DMS53 (cell line): ENCODE measurements at places on chromosomes 5 and 9.
A peak's percentile ranks its signal among the peaks of the same experiment; 100 is the strongest.

GRCh38 chr9:72400866-72401265, 35.9 kb upstream of the ZFAND5 start:
- DNase-seq = no peak

GRCh38 chr5:68960456-68960855, 133.4 kb upstream of the SLC30A5 start:
- no peak for DNase-seq

DNA sequence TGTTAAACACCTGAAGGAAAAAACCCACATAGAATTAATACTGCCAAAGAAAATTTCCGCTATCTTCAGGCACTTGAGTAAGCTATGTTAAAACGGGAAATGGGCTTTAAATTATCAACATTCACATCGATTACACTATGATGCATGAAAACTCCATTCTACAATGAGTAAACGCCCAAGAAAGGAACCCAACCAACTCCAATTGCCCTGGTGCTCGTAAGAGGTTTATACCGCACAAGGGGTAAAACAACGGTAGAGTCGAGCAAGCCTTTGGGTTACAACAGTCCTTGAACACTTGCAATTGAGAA, 1.0 kb downstream of the AGTPBP1 start:
- no peak for DNase-seq

GRCh38 chr5:43073597-43074546, 33.8 kb upstream of the ANXA2R start:
- peak; percentile 69 for DNase-seq

DNA sequence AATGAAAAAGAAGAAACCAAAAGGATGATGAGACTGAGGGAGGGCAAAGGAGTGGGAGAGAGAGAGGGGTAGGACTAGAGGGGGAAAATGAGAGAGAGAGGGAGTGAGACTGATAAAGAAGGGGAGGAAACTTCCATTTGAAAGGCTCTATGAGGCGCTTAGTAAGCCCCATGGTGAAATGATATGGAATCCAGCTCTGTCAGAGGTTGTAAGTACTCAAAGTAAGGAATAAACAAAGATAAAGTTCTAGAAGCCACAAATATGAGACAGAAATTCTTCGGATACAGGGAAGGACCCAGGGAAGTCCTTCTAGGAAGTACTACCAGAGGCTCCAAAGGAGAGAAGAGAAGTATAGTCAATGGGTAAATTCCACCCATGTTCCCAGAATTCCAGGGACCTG, 21.7 kb upstream of the VLDLR start:
- no peak for DNase-seq

- DNase-seq = no peak
Measured at GRCh38 chr5:61755726-61756222, 423.7 kb downstream of the ZSWIM6 start.

DNA sequence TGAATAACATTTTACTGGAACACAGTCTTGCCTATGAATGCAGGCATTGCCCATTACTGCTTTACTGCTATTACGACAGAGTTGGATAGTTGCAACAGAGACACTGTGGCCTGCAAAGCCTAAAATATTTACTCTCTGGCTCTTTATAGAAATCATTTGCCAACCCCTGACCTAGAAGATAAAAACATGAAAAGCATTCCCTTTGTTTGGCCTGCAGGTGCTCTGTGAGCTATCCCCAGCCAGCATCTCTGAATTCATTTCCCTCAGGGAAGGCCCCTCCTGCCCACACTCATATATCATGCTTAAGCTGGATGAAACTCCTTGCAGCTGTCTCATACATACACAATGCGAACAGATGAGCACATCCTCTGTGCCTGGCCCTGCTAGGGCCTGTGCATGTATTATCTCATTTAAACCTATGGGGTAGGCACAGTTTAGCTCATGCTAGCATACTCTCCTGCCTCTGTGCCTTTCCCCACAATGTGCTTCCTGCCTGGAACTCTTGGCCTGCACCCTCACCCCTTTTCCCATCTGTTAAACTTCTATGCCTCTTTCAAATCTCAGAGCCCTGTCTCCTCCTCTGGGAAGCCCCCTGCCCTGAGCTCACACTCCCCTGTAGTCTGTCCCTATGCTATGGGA, 193.1 kb downstream of the PAX5 start:
- DNase-seq = no peak

GRCh38 chr9:119375892-119376291, 6.7 kb upstream of the BRINP1 start:
- DNase-seq = peak; percentile 90

- no peak for DNase-seq
Measured at GRCh38 chr9:3012842-3013241, 168.9 kb upstream of the PUM3 start.

DNA sequence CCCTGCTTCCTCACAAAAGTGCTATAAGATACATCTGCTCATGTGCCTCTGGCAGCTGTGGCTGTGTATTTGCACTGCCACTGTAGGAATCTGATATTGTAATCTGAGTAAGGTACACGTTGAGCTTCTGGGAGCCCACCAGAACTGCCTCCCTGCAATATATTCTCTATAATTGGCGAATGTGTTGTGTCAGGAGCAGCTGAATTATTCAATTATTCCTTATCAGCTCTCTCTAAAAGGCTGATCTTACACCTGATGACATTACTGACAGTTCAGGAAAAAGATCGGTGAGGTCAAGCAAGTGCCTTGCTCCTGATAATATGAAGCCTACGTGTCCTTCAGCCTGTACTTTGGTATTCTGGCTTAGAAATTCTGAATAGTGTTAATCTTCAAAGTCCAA, 1015.0 kb downstream of the CDH9 start:
- DNase-seq = peak; percentile 10

DNA sequence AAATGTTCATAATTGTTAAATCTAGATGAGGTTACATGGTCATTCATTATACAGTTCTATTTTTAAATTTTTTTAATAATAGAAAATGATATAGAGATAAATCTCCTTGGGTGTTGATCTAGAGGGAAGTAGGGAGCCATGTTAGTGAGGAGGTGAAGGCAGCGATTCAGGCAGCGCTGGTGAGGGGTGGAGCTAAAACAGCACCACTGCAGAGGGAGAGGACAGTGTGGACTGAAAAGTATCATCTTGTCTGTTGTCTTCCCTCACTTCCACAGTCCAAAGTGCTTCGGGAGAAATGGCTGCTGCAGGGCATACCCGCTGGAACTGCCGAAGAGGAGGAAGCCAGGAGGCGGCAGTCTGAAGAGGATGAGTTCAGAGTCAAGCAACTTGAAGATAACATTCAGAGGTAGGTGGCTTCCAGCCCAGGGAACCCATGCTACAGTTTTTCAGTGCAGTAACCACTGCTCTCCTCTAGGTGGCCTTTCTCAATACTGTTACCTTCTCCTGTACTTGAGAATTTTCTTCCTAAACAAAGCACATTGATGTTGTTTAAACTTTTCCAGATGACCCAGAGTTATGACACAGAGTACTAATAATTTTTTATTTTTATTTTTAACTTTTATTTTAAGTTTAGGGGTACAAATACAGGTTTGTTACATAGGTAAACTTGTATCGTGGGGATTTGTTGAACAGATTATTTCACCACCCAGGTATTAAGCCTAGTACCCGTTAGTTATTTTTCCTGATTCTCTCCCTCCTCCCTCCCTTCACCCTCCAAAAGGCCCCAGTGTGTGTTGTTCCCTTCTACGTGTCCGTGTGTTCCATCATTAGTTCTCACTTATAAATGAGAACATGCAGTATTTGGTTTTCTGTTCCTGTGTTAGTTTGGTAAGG, 100.5 kb downstream of the PALM2AKAP2 start:
- DNase-seq = peak; percentile 35

- no peak for DNase-seq
Measured at GRCh38 chr5:16906255-16906654, 29.8 kb downstream of the MYO10 start.

DNA sequence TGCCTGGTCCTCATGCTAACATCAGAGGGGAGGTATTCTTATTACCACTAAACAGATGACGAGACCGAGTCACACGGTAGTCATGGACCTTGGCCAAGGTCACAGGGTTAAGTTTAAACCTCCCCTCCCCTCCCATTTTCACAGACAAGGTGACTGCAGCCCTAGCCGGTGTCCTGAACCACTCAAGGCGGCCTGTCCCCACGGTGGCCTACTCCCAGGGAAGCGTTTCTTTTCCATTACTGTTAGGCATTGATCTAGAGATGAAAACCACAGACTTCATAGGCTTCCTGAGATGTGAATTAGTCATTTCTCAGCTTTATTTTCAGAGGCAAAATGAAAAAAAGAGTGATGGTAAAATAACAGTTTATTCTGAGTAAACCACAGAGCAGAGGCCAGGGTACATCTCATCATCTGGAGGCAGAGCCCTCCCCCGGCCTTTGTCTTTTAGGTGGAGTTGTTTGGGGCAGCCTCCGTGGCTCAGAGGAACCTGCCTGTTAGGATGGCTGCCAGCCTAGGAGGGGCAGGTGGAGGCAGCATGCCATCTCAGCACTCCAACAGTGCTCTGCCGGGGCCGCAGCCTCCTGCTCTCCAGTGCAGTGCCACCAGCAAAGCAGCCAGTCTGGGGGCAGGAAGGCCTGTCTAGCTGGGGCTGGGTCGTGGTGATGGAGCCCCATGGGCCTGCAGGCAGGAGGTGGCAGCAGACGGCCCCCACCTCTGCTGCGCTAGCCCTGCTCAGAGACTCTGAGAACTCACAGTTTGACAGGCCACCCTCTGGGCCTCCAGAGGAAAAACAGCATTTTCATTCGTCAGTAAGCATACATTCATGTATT, 71.2 kb downstream of the RAPGEF1 start:
- no peak for DNase-seq

DNA sequence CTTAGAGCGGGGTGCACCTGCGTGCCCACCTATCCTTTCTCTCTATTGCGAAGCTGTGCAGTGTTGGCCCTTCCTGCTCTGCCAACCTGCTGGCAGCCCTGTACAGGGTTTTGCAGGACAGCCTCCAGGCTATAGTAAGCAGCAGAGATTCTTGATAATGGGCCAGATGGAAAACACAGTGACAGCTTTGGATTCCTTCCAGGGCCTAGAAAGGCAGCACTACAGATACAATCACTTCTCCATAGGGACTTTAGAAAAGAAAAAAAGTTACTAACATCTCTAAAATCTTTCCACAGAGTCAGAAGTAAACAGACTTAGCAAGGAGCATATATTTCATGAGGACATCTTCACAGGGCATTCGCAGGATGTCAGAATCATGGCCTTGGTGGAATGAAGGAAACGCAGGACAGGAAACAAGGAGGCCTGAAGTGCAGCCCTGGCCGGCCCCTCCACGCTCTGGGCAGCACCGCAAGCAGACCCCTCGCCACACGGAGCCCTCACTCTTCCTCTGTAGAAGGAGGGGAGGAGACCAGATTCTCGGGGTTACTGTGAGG, 172.1 kb upstream of the GAS1 start:
- DNase-seq = no peak

DNA sequence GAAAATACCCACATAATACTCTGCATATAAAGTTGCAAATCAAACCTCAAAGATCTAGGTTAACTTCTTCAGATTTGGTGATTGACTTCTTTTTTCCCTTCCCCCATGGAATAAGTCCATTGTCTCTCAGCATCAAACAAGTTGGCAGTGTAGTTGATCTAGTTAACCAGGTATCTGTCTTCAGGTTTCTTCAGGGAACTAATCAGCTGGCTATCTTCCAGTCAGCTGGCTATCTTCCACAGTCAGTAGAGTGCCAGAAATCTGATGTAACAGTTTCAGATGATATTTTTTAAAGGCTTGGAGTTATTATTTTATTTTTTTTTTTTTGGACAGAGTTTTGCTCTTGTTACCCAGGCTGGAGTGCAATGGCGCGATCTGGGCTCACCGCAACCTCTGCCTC, 16.8 kb downstream of the TNFSF15 start:
- no peak for DNase-seq

DNA sequence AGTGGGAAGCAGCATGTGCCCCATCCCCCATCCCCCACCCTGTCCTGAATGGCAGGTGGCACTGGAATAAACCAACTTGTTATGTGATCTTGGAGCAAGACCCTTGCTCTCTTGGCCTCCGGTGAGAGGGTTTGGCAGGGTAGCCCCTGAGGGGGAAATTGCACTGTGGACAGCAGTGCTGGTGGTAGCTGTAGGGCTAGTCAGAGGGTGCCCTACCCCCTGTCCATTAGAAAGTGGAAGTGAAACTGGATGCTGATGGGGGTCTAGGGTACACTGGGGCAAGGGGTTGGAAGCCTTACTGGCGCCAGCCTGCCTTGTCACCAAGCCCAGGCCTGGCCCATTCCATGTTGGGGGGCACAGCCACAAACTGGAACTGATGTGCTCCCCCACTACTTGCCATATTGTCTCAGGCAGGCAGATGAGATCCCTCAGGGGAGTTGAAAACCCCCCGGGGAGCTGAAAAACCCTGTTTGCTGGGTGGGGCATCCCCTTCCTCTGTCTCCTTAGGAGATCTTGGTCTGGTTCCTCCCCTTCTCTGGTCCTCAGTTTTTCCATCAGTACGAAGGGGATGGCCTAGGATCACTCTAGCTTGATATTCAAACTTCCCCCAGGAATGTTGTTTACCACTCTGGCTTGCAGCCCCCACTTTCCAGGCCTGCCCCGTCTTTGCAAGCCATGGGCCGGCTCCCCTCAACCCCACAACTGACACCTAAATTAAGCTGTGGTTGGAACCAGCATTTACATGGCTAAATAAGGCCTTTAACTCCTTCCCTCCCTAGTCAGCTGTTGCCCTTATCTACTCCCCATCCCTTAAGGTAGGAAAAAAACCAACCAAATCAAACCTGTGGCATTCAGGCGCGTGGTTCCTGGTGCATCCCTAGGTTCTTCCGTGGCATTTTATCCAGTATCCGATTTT, 14.4 kb upstream of the SYNPO start:
- DNase-seq = no peak

- DNase-seq = no peak
Measured at GRCh38 chr5:160493806-160494338, 72.2 kb downstream of the PTTG1 start.

GRCh38 chr9:75201480-75202209, 113.3 kb downstream of the OSTF1 start:
- no peak for DNase-seq

DNA sequence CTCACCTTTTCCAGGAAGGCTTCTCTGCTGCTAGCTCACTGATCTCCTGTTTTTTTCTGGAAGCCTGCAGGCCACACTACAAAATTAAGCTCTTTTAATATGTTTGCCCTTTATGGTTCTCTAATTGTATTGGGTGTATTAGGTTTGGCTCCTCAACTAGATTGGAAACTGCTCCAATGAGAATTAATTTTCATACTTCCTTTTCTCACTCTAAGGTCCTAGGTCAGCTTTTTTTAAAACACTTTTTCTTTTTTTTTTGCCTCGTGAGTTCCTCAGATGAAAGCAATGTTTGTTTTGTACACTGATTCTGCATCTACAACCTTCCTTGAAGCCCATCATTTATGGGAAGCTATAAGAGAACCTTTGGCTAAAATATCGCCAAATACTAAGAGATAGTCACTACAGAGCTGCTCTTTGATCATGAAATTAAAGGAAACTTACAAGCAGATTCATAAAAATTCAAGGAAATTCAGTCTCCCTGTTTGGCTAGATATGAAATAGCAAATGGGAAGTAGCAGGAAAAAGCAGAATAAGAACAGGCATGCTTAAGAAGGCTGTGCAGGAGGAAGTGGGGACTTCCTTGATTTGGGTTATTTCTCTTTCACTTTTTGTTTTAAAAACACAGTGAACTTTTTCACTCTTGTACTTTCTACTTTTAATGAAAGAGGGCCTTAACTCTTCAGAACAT, 55.2 kb upstream of the FYB1 start:
- DNase-seq = no peak

- DNase-seq = no peak
Measured at GRCh38 chr9:9820436-9820835, 792.4 kb downstream of the PTPRD start.
